H1 (cell line): ENCODE measurements at places on chromosomes 16 and 17. TPM values are rescaled to one million over a fixed set of nuclear protein-coding genes. Genes with fewer than 3 reads are reported as not detected.
A peak's percentile ranks its signal among the peaks of the same experiment; 100 is the strongest.

- DNase-seq = no peak
Observed at GRCh38 chr16:56387396-56387795, 37.9 kb downstream of the AMFR start.

GRCh38 chr16:58709333-58709732 lies 24.8 kb upstream of the SLC38A7 start:
- no peak for DNase-seq

- DNase-seq = no peak
Observed at GRCh38 chr16:79177018-79177417, 423.5 kb downstream of the MAF start.

DNA sequence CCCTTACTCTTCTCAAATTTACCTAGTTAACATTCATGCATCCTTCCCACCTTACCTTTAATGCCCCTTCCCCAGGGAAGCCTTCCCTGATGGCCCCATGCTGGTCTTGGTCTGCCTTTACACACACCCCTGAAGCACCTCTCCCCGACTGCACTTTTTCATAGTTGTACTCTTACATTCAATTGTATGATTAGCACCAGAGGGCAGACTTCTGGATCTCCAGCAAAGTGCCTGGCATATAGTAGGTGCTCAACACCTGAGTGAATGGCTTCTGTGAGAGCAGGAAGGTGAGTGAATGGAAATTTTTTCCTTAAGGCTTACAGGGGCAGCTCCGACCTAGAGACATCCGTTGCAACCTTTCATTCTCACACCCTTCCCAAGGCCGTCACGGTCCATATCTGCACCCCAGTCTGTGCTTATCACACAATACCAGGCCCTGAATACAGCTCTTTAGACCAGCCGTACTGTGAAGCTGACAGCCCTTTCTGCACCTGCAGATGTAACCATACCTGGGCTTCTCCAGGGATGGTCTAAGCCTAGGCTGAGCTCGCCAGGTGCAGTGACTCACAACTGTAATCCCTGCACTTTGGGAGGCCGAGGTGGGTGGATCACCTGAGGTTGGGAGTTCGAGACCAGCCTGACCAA lies 4.4 kb downstream of the PGAP3 start:
- DNase-seq = no peak

GRCh38 chr16:79320956-79321355 lies 279.6 kb downstream of the MAF start:
- no peak for DNase-seq

DNA sequence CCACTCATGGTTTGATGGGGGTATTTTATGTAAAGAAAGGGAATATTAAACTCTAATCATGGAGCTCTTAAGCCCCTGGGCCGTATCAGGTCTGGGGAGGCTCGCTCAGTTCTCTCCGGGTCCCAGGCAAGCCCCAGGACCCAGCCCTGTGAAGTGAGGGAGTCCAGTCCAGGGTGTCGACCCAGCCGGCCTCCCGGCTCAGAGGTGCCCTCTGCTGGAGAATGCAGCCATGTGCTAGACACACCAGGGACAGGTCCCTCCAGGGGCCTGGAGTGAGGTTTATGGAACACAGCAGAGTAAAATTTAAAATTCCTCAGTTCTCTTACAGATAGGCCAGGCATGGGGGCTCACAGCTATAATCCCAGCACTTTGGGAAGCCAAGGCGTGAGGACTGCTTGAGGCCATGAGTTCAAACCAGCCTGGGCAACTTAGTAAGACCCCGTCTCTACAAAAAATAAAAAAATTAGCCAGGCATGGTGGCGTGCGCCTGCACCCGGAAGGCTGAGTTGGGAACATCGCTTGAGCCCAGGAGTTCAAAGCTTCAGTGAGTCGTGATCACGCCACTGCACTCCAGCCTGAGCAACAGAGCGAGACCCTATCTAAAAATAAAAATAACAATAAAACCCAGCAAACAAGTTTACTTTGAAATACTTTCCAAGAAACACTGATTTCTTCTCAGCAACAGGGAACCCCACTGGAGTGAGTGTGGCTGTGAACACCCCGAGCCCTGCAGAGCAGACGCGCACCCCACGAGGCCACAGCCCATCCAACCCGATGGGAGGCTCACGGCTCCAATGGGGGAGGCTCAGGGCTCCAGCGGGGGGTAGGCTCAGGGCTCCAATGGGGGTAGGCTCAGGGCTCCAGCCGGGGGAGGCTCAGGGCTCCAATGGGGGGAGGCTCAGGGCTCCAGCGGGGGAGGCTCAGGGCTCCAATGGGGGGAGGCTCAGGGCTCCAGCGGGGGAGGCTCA lies 72.2 kb downstream of the ZNF778 start:
- peak; percentile 92 for DNase-seq

DNA sequence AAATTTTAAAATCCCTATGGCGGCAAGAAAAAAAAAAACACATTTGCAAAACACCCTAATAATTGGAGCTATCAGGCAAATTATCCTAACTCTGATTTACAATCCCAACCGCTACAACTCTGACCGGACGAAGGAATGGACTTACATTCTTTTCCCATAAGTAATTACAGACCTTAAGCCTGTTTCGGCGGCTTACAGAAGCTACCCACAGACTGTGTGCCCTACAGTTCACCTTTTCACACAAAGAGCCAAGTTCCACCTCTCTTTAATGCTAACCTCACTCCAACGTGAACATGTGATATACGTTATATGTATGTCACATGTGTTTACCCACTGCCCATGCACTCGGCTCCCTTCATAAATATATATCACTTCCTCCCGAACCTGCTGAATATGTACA lies 8.7 kb upstream of the MEAK7 start:
- no peak for DNase-seq

DNA sequence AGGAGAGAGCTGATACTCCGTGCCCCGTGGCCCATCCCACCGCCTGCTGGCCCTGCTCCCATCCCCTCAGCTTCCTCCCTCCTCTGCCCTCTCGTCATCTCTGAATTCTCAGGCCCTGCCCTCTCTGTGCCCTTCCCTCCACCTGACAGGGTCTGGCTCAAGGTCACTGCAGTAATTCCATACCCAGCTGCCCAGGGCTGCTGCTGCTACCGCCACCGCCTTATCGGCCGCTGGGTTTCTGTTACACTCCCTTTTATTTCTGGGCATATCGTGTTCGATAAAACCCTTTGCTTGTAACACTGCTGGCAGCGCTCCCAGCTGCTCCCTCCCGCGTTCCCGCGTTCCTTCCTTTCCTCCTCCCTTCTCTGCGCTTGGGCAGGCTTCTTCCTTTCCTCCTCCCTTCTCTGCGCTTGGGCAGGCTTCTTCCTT lies 1.2 kb downstream of the EPN3 start:
- no peak for DNase-seq

PTGES3L gene
- 2.6 and 3.6 TPM in 2 replicates for polyA plus RNA-seq

RASD1 gene
- 2.3 and 2.9 TPM in 2 replicates for polyA plus RNA-seq

TBC1D26 gene
- 1.4 and 2.1 TPM in 2 replicates for polyA plus RNA-seq

- no peak for DNase-seq
Observed at GRCh38 chr17:79525793-79526677, 84.8 kb downstream of the RBFOX3 start.

ABCC11 gene
- 0.06 TPM in 2 replicates for polyA plus RNA-seq

ABCA6 gene
- not detected in 2 replicates for polyA plus RNA-seq

DNA sequence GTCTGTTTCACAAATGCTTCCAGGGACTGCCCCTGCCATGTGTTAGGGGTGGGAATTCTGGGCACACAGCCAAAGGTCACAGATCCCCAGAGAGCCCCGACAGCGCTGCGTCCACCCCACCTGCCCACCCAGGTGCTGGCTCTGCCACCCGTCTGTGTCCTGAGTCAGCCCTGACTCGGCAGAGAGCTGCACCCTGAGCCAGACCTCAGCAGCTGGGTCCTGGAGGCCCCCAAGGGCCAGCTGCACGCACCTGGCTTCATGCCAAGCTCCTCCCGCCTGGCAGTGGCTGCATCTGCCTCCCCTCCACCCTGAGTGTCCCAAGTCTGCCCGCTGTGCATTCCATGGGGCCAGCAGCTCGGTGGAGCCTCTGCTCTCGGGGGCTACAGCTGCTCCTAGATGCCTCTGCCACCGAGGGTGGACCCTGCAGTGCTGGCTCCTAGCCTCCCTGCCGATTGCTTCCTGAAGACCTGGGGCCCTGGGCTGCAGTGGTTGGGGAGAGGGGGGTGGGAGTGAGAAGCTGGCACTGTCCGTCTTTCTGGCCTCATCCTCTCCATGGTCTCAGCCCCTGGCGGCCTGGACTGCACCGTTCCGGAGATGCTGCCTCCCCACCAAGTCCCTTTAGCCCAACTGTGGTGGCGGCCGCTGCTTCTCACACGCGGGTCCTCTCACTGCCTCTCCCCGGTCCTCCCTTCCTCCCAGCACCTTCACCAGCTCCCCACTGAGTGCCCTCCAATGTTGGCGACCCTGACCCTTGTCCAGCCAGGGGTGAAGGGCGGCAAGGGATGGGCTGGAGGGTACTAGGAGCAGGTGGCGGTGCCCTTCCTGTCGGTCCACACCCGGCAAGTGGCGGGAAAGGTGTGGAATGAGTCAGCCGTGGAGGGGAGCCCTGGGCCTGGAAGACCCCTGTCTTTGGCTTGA lies 3.0 kb downstream of the SECTM1 start:
- no peak for DNase-seq

- DNase-seq = no peak
Observed at GRCh38 chr16:80208015-80208414, 332.8 kb upstream of the DYNLRB2 start.

- no peak for DNase-seq
Observed at GRCh38 chr17:66445229-66445628, 142.8 kb downstream of the PRKCA start.

TP53TG3C gene
- not detected in 2 replicates for polyA plus RNA-seq

GRCh38 chr17:34571428-34572130 lies 7.8 kb upstream of the TMEM132E start:
- DNase-seq = no peak

- peak; percentile 75 for DNase-seq
Observed at GRCh38 chr17:78289802-78290363, 58.5 kb downstream of the TMEM235 start.

DNA sequence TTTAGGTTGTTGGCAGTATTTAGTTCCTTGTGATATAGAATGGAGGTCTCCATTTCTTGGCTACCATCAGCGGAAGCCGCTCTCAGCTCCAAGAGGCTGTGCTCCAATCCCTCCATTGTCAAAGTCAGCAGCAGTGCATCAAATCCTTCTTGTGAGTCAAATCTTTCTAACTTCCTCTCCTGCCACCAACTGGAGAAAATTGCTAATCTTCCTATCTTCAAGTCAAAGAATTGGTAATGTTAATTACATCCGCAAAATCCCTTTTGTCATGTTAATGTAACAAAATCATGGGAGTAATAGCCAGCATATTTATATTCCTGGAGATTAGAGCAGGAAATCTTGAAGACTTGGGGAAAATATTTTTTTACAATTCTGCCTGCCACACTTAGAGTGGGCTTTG lies 436.4 kb upstream of the DYNLRB2 start:
- DNase-seq = no peak

KCNH6 gene
- 3.6 and 5.0 TPM in 2 replicates for polyA plus RNA-seq

DNA sequence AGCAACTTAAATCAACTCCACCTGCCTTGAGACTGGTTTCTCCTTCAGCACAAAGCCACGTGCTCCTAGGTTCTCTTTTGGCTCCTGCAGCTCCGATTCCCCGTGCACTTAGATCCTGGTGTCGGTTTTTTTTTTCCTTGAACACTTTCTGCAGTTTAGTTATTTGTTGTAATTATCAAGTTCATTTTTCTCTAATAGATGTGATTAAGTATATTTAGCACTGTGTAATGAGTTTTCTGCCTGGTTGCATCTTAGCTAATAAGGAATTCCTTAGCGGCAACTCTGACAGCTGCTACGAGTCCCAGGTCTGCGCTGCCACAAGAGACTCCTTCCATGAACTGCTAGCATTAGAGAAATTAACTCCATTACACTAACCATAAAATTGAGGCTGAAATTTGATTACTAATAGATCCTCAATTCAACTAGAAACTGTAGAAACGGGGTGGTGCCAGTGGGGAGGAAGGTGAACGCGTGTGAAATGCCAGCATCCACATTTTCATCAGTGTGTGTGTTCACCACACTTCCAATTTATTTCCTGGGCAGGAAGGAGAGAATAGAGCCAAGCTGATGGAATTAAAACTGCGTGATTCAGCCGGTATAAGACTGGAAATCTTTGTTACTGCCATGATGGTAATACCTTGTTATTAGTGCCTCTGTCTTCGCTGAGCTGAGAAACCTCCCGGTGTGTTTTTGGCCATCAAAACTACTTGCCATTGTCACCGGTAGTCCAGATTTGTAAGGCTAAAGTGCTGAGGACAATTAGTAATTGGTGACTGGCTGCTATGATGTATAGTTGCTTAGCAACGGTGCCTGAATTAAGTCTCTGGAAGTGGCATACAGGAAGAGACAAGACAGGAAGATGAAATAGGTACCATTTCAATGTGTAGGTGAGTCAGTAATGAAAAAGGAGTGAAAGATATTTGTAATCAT lies 232.4 kb downstream of the IRX3 start:
- no peak for DNase-seq

DNAI2 gene
- polyA plus RNA-seq = 0.08 and 0.24 TPM in 2 replicates

AGRP gene
- not detected in 2 replicates for polyA plus RNA-seq

VPS9D1 gene
- 2.9 and 6.0 TPM in 2 replicates for polyA plus RNA-seq

HIGD1B gene
- not detected in 2 replicates for polyA plus RNA-seq

KRT20 gene
- not detected in 2 replicates for polyA plus RNA-seq

DNA sequence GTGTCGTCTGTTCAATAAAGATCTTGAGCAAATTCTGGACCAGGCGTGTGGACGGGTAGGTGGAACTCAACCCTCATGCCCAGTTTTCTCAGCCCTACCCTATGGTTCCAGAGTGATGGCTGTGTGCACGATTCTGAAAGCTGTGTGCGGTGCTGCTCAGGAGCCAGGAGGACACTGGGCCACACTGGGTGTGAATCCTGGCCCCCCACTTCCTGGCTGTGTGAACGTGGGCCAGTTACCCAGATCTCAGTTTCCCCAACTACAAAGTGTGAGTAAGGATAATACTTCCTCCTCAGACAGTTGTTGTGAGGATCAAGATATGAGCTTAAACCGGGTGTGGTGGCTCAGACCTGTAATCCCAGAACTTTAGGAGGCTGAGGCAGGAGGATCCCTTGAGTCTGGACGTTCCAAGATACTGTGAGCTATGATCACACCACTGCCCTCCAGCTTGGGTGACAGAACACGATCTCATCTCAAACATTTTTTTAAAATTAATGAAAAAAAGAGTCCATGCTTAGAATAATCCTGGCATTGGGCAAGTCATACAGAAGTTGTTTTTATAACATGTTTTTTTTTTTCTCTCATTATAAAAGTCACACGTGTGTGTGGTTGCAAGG lies 14.7 kb upstream of the MPRIP start:
- DNase-seq = no peak
